ENCODE measurements at places on chromosomes 3 and 15. TPM values are rescaled to one million over a fixed set of nuclear protein-coding genes. Genes with fewer than 3 reads are reported as not detected.
A peak's percentile ranks its signal among the peaks of the same experiment; 100 is the strongest.

DNA sequence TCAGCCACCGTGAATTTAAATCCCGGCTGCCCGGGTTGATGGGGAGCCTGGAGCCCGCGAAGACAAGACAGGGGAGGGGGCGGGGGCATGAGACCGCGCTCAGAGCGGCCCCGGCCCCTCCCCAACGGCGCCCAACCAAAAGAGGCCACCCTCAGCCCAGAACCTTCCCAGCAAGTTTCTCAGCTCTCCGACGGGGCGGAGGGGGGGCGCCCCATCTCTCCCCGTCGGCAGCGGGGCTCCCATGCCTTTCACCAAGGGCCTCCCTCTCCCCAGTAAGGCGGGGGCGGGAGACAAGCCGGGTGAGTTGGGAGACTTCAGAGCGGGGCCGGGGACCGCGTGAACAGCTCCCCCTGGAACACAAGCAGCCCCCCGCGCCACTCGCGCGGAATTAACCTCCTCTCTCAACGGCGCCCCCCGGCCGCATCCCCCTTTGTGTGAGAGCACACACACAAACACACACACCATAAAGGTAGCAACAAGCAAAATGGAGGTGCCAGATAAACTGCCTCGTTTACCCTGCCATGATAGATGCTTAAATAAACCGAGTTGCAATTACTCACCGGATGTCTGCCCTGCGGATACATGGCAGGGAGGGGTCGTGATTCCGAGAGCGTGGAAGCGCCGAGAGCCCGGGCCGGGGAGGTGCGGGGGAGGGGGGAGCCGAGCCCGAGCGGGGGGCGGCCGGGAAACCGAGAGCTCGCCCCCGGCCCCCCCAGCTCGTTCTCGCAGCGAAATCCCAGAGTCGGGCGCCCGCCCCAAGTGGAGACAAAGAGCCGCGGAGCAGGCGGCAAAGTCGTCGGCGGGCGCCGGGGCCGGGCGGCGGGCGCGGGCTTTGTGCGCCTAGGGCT, 1.3 kb downstream of the TLE3 start:
- DNase-seq = no peak
- peak overlapping the region; percentile 94 for H3K4me3 ChIP-seq
- peaks cover 41% of the 10 kb centered on the region for H3K4me1 ChIP-seq
- H3K36me3 ChIP-seq = peaks cover 49% of the 10 kb centered on the region
- H3K27ac ChIP-seq = peak overlapping the region; percentile 80
- no peaks in the 10 kb centered on the region for H3K27me3 ChIP-seq

DNA sequence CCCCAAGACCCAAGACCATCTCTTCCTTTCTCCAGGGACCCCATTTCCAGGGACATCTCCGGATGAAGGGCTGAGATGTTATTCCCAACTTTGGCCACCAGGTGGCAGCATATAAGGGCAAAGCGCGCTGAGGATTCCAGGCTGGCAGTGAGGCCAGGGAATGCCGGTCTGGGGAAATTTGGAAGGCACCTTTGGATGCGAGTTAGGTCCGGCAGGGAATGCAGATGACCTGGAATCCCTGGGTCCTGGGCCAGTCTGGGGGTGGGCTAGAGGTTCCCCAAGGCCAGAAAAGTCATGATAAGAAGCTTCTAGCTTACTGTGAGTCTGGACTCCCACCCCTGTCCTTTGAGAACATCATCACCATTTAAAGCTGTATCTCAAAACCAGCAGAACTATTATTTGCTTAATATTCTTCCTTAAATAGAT, 1.6 kb upstream of the CHST13 start:
- DNase-seq = peak; percentile 41
- no peak overlapping the region for H3K4me3 ChIP-seq
- H3K27me3 ChIP-seq = peaks cover 17% of the 10 kb centered on the region
- H3K4me1 ChIP-seq = peaks cover 10% of the 10 kb centered on the region

GRCh38 chr3:154252759-154253638, 71.3 kb downstream of the DHX36 start:
- H3K27me3 ChIP-seq = no peaks in the 10 kb centered on the region
- H3K36me3 ChIP-seq = peaks cover 29% of the 10 kb centered on the region
- H3K4me1 ChIP-seq = no peaks in the 10 kb centered on the region
- DNase-seq = peak; percentile 85
- H3K4me3 ChIP-seq = no peak overlapping the region
- H3K27ac ChIP-seq = no peak overlapping the region

GRCh38 chr3:184351511-184352148, 9.8 kb downstream of the CLCN2 start:
- peaks cover 54% of the 10 kb centered on the region for H3K4me1 ChIP-seq
- H3K4me3 ChIP-seq = no peak overlapping the region
- no peak overlapping the region for H3K27ac ChIP-seq
- H3K36me3 ChIP-seq = peaks cover 63% of the 10 kb centered on the region

DNA sequence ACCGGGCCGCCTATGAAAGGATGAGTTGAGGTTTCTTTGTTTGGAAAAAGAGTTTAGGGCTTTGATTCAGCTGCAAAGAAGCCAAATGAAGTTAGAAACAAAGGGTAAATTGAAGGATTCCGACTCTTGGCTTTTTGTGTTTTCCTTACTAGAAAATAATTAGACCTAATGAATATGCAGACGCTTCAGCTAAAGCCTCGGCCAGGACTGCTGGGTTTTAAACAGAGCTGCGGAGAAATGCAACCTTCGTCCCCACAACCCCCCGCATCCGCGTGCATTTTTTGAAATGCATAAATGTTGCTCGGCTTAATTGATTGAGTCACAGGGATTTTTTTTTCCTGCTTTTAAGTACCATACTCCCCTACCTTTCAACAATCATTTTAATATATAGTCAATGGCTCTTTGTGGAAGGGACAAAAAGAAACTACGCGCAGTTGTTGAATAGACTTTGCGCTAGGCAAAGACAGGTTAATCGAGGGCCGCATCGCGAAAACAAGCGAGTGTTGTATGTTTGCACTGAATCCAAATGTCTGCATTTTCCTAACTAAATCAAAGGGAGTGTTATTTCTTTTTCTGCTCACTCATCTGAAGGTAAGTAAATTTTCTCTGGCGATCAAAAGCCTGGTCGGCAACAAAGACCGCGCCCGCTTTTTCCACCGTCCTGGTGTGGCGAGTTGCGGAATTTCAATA, 1.3 kb upstream of the ZIC4 start:
- no peaks in the 10 kb centered on the region for H3K27me3 ChIP-seq
- H3K4me1 ChIP-seq = peaks cover 4% of the 10 kb centered on the region
- peaks cover 4% of the 10 kb centered on the region for H3K36me3 ChIP-seq
- DNase-seq = no peak
- H3K27ac ChIP-seq = no peak overlapping the region

GRCh38 chr3:170049146-170050000, 11.6 kb downstream of the GPR160 start:
- H3K27ac ChIP-seq = no peak overlapping the region
- DNase-seq = no peak
- no peaks in the 10 kb centered on the region for H3K36me3 ChIP-seq
- no peaks in the 10 kb centered on the region for H3K4me1 ChIP-seq

DNA sequence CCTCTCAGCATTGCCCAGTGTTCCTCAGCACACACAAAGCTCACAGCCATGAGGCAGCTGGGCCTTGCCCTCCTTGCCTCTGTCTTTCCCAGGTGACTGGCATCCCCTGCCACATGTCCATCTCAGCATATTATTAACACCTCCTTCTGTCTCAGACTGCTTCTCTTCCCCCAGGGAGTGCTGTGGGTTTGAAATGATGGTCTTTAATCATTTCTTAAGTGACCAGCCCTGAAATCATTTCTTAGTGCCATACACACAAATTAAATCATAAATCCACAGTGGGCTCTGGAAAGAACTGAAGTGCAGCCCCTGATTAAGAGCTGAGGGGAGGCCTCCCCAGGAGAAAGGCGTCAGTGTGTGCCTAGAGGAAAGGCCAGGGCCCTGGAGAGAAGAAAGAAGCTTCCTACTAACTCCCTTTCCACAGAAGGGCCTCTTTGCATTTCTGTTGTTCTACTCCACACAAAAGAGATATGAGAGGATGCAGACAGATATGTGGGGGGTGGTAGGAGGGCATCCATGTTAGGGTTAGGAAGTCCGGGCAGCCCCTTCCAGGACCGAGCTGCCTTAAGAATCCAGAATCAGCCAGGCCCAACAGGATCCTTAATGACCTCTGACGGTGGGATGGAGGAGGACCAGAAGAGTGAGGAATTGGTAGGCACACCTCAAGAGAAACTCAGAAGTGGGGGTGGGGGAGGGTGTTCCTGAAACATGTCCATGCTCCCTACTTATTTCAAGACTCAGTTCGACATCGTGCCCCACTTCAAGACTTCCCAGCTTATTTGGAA, 290.8 kb downstream of the EPHB1 start:
- H3K27me3 ChIP-seq = no peaks in the 10 kb centered on the region
- no peak overlapping the region for H3K4me3 ChIP-seq
- no peak overlapping the region for H3K27ac ChIP-seq
- H3K4me1 ChIP-seq = no peaks in the 10 kb centered on the region
- H3K36me3 ChIP-seq = no peaks in the 10 kb centered on the region

DNA sequence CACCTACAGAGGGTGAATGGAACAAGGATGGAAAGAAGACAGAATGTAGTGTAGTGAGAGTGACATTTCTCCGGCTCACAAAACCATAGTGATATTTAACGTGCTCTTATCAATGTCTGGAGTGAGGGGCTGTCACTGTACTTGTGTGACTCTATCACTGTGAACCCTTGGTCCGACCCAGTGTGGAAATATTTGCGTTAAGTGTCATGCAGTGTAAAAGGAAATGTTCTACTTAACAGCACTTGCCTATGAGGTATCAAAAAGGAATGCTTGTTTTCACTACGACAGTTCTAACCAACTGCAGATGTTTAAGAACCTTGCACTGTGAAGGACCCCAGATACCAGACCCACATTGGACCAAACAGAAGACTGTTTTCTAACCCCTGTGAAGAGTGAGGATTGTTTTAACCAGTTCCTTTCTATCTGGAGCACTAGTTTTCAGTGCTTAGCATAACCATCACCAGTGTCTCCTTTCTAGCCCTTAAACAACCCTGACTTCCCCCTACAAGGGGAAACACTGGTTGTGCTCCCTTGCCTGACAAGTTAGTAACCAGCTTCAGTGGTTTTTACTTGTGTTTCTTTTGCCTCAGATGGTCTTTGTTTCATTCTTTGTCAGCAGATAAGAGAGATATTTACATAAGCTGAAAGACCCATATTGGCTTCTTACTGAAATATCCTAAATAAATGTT, 144.7 kb upstream of the ABHD17C start:
- H3K27me3 ChIP-seq = no peaks in the 10 kb centered on the region
- H3K4me3 ChIP-seq = peak overlapping the region; percentile 5
- peaks cover 15% of the 10 kb centered on the region for H3K36me3 ChIP-seq
- peaks cover 36% of the 10 kb centered on the region for H3K4me1 ChIP-seq
- DNase-seq = peak; percentile 89

GRCh38 chr3:133136114-133137041, 98.2 kb downstream of the TMEM108 start:
- H3K27me3 ChIP-seq = 0 out of 2 replicates have a peak, but pooled peaks cover 3% of the 10 kb centered on the region
- H3K27ac ChIP-seq = no peak overlapping the region
- H3K4me3 ChIP-seq = no peak overlapping the region
- DNase-seq = no peak

DNA sequence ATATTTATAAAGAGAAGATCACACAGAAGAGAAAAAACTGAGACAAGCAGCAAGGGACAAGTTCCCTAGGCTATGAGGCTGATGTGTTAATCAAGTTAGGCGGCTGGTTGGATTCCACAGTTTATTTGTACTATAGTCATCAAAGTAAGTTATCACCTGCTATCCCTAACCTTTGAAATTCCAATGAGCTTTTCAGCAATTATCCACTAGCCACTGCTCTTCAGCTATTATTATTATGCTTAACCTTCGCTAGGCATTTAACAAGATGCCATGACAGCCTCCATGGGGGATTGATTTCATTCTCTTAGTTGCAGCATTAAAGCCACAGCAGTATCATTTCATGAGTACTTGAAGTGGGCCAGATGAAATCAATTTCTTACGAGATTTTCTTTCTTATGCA, 699.5 kb upstream of the NAALADL2 start:
- no peaks in the 10 kb centered on the region for H3K4me1 ChIP-seq
- no peaks in the 10 kb centered on the region for H3K36me3 ChIP-seq
- H3K4me3 ChIP-seq = no peak overlapping the region
- H3K27ac ChIP-seq = no peak overlapping the region

DNA sequence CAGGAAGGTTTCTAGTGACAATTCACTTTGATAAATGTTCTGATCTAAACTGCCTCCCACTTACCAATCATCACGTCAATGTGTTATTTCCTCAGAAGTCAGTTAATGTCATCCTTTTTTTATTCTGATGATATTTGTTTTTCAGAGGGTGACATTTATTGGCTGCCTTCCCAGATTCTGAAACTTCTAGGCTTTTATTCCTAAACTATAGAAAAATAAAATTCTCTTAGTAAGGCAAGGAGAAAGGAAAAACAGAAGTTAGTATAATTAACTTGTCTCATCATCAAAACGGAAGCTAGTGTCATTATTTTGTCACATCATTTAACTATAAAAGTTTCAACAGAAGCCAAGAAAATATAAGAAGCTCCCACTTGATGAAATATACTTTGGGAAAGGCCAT, 100.0 kb upstream of the C3orf80 start:
- DNase-seq = no peak
- no peaks in the 10 kb centered on the region for H3K36me3 ChIP-seq
- H3K4me1 ChIP-seq = peaks cover 11% of the 10 kb centered on the region
- no peak overlapping the region for H3K27ac ChIP-seq
- no peak overlapping the region for H3K4me3 ChIP-seq

- DNase-seq = no peak
- peaks cover 17% of the 10 kb centered on the region for H3K4me1 ChIP-seq
- peak overlapping the region; percentile 29 for H3K27ac ChIP-seq
- peaks cover 20% of the 10 kb centered on the region for H3K36me3 ChIP-seq
- H3K27me3 ChIP-seq = no peaks in the 10 kb centered on the region
Measured at GRCh38 chr3:154121701-154122551, 736 bp downstream of the ARHGEF26 start.

- no peak overlapping the region for H3K27ac ChIP-seq
- H3K4me3 ChIP-seq = no peak overlapping the region
- DNase-seq = no peak
Measured at GRCh38 chr3:112074006-112074405, 12.2 kb upstream of the C3orf52 start.

DNA sequence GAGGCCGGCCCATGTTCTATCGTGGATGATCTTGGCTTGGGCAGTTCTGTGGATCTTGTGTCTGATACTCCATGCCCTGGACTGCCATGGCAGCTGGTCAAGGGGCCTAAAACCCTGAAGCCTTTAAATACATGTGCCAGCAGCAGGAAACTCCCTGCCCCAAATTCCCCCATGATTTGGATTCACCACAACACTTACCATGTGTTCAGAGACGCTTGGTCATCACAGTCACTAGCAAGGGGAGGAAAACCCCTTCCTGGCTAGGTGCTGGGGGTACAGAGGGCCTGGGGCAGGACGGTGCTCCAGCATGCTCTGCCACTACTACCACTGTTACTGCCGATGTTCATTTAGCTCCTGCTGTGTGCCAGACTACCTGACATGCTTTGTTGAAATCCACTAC, 94.4 kb downstream of the DNAJB8 start:
- H3K27ac ChIP-seq = no peak overlapping the region
- no peaks in the 10 kb centered on the region for H3K36me3 ChIP-seq
- no peak overlapping the region for H3K4me3 ChIP-seq
- no peaks in the 10 kb centered on the region for H3K4me1 ChIP-seq
- H3K27me3 ChIP-seq = no peaks in the 10 kb centered on the region
- no peak for DNase-seq

- no peaks in the 10 kb centered on the region for H3K27me3 ChIP-seq
- H3K4me1 ChIP-seq = peaks cover 1% of the 10 kb centered on the region
- no peak overlapping the region for H3K27ac ChIP-seq
- DNase-seq = peak; percentile 7
Measured at GRCh38 chr3:108477511-108478147, 32.8 kb downstream of the MYH15 start.

GRCh38 chr3:177944228-177944661, 592.0 kb upstream of the KCNMB2 start:
- H3K36me3 ChIP-seq = no peaks in the 10 kb centered on the region
- no peak for DNase-seq
- H3K4me1 ChIP-seq = no peaks in the 10 kb centered on the region

GOLGA8R gene
- total RNA-seq = 1.6 TPM

IRAK2 gene
- 4.7 TPM for total RNA-seq

STRIT1 gene
- total RNA-seq = not detected

KCNMB2 gene
- total RNA-seq = not detected

PTH1R gene
- not detected for total RNA-seq

Measured in SJSA1 (cell line).